ENCODE measurements at places on chromosomes 6 and 20.
A peak's percentile ranks its signal among the peaks of the same experiment; 100 is the strongest.

DNA sequence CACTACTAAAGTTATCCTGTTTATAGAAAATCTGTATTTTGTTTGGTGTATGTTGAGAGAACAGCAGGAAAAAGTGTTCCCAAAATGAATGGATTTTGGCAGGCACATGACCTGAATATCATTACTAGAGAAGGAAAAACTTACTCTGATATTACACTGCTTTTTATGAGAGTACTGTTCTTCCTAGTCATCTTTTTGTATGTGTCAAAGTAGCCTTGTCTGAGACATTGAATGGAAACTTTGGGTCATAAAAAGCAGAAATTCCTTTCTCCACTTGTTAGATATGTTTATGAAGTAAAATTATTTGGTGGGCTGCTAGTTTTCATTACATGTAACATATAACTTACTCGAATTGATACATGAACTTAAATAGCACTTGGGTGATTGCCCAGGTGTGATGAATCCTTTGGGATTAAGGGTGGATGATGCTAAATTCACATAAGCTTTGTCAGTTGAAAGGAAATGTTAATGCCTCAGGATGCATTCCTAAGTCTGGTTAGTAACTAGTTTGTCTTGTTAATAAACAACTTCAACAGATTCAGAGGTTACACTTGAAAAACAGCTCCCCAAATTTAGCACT is 206.7 kb downstream of the CENPW start:
- DNase-seq, result no peak

GRCh38 chr20:25389858-25390537 is 637 bp downstream of the ABHD12 start:
- DNase-seq, result peak; percentile 32

DNA sequence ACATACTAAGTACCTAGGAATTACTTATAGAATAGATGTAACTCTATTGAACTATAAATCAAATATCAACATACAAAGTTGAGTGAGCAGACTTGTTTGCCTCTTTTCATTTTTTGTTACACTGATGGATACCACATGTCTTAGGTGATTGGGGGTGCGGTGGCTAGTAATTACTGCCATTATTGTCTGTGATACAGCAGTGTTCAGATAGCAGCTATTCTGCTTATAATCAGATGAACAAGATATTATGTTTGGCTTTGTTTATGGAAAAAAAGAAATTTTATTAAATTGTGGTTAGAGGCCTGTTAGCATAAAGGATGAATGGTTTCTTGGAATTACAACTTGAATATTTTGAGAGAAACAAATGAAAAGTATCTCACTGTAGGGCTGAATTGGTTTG is 55.9 kb downstream of the KCNQ5 start:
- DNase-seq, result no peak

DNA sequence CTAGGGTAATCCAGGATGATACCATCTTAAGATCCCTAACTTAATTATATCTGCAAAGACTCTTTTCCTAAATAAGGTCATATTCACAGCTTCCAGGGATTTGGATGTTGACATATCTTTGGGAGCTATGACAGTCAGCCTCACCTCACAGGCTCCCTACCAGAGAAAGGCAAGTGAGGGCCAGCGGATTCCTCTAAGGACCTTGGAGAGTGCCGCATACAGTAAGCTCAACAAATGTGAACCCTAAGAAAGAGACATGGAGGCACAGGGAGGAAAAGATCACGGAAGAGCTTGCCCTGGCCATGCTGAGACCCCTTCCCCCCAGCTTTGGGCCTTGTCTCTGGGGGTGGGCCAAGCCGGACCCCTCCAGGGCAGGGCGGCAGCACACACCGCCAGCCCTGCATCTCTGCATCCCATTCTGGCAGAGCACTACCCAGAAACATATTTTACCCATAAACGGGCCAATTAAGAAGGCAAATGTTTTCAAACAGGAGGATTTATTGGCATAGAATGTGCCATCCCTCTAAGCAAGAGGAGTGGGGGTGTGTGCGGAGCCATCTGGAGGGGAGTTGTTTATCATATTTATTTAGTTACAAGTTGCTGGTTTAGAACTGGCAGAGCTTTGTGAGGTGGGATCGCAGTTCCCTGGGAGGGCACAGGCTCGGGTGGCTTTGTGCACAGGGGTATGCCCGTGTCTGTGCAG is 55.4 kb downstream of the CHMP4B start:
- DNase-seq, result no peak

DNA sequence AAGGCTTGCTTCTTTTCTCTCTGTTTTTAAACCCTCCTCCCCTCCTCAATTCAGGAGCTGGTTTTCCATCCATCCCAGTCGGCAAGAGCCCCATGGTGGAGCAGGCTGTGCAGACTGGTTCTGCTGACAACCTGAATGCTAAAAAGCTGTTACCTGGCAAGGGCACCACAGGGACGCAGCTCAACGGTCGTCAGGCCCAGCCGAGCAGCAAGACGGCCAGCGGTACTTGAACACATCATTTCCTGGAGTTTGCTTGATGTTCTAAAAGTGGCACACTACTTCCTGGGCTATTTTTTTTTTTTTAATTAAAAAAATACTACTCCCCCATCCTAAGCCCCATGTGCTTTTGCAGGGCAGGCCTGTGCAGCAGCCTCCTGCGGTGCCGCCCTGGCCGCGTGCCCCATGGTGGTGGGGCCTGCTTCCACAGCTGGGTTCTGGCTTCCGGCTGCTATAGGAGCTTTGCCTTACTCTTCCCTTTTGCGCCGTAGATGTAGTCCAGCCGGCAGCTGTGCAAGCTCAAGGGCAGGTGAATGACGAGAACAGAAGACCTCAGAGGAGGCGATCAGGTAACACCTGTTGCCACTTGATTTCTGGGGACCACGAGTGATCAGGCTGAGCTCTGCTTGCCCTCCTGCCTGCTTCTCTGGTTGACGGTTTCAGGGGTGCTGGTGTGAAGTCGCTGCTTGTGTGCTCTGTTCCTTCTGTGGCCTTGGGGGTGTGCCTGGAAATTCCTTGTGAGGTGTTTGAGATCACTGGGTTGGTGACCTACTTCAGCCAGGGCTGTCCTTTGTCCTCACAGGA is 7.7 kb downstream of the LSM14B start:
- DNase-seq, result no peak

Data from occipital lobe (tissue), 3 donors.